ENCODE measurements at places on chromosomes 6 and 20.

DNA sequence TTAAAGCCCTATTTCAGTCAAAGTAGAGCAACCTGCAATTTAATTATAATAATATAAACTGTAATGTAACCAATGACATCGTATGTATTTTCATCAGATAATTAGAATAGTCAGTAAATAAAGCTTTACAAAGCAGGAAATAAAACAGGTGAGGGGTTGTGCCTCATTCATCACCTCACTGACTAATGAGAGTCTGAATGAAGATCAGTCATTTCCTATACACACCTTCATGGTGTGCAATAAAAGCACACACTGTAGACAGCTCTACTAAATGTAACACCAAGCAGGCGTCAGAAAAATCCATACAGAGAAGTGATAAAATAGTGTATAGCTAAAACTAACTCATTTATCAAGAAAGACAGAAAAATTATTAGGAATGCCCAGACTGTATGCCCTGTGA lies 105.9 kb downstream of the MAN1A1 start:
- no peak for DNase-seq

- no peak for DNase-seq
These were observed 19.1 kb downstream of the OLIG3 start for GRCh38 chr6:137475103-137475502.

GRCh38 chr20:36285746-36286447 lies 20.2 kb upstream of the DLGAP4 start:
- no peak for DNase-seq

- DNase-seq: no peak
These were observed 99.3 kb downstream of the TTLL2 start for GRCh38 chr6:167424060-167424673.

DNA sequence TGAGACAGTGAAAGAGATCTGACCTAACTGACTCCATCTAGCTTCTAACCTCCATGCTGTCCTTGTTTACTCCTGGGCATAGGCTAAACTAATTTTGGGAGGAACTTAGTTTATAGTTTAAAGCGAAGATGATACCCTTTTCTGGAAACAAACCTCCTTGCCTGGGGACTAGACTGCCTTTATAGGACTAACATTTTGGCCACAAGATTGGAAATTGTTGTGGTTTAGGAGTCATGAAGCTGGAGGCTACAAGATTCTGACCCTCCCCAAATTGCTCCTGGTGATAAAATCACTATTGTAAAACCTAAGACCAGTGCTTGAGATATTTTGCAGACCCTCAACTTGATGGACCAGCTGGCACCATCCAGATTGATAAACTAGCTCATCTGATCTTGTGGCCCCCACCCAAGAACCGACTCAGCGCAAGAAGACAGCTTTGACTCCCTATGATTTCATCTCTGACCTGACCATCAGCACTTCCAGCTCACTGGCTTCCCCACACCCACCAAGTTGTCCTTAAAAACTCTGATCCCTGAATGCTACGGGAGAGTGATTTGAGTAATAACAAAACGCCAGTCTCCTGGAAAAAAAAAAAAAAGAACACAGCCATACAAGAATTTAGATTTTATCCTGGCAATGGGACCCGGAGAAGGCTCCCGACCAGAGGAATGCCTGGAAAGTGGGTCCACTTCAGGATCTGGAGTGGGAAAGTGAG lies 63.0 kb downstream of the ABHD12 start:
- no peak for DNase-seq

- no peak for DNase-seq
These were observed 26.5 kb upstream of the GFOD1 start for GRCh38 chr6:13513626-13514502.

DNA sequence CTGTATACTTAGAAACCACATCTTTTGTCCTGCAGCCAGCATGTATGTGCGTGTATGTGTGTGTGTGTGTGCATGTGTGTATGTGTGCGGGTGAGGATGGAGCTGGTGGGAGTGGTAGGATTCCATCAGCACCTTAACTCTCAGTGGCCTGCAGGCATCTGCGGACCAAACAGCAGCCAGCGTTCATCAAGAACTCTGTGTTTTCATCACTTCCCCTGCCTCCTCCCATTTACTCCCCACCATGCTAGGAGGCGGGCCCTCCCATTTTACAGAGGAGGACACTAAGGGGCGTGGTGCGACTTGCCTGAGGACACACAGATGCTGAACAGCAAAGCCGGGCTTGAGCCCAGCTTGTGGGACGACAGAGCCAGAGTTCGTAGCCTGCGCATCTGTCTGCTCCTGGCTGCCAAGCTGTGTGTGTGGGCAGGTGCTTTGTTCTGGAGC lies 8.9 kb downstream of the VSTM2L start:
- peak; percentile 70 for DNase-seq

DNA sequence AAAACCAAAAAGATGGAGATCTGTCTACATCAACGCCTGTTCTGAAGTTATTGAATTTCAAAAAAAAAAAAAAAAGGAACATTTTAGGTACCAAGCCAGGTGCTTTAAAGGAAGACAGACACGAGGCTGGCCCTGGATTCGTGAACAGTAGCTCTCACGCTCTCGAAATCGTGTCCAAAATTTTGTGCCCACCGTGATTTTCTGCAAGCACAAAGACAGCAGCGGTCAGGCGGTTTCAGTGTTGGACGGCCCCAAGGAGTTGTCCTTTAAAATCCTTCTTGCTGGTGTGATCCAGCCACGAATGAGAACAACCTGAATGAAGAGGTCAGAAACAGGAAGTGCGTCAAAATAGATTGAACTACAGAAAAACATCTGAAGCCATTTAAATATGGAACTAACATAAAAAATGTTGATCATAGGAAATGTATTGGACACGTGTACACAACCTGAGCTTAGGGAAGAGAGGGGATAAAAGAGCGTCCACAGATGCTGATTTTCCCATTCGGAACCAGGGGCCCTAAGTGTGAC lies 78.2 kb downstream of the THBS2 start:
- no peak for DNase-seq

- DNase-seq: no peak
These were observed 163.1 kb downstream of the LY86 start for GRCh38 chr6:6751619-6752023.

DNA sequence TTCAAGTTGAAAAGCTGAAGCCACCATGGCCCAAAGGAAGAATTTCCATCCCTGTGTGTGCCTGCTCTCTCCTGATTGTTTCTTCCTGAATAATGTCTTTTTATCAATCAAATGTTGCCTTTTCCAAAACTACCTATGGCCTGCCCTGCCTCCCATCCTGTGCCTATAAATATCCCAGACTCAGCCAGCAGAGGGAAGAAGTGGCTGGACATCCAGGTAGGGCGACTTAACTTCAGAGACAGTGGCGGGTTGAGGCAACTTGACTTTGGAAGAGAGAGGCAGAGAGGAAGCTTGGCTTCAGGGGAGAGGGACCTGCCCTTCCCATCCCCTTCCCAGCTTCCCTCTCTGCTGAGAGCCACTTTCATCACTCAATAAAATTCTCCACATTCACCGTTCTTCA lies 133.0 kb downstream of the LCA5 start:
- DNase-seq: no peak

- DNase-seq: no peak
These were observed 266.7 kb upstream of the FLRT3 start for GRCh38 chr20:14604143-14604542.

Data from brain (organoid and tissue), 16 donors.